ENCODE measurements at places on chromosomes 5 and 9.

GRCh38 chr9:125969868-125970267 lies 222.7 kb downstream of the PBX3 start:
- DNase-seq = no peak

- no peak for DNase-seq
Measured at GRCh38 chr9:132589148-132590036, 7.0 kb downstream of the BARHL1 start.

DNA sequence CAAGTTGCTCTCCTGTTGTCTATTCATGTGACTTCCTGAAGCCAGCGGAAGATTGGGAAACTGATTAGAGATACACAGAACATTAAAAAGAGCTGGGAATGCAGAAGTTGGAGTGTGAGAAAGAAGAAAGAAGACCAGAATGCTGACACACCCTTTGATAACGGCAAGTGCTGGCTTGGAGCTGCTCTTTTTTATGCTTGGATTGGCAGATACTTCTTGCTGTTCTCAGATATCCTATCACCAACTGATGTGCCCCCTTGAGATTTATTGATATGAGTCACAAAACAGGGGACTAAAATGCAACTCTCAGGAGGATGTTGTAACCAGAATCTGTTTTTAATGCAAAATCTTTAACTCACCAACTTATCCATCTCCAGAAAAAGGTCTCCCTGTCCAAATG lies 56.0 kb upstream of the ASTN2 start:
- no peak for DNase-seq

GRCh38 chr9:133727876-133728441 lies 10.2 kb downstream of the SARDH start:
- DNase-seq = no peak

- DNase-seq = no peak
Measured at GRCh38 chr9:133580419-133580738, 28.8 kb downstream of the FAM163B start.

DNA sequence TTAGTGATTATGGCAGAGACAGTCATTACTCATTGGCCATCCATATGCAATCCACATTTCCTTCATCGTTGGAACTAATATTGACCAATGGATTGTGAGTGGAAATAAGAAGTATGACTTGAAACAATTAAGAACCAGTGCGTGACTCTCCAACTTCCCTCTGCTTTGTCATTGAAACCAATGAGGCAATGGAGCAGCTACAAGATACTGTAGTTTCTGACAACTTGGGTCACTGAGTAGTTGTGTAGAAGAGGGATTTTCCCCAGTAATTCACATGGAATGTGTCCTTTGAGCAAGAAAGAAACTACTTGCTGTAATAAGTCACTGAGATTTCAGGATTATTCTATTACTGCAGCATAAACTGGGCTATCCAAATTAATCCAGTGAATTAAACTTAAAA lies 785.3 kb upstream of the RIOK2 start:
- DNase-seq = no peak

- no peak for DNase-seq
Measured at GRCh38 chr9:129613520-129614175, 7.3 kb downstream of the C9orf50 start.

GRCh38 chr5:150781706-150782614 lies 3.4 kb downstream of the SMIM3 start:
- no peak for DNase-seq

DNA sequence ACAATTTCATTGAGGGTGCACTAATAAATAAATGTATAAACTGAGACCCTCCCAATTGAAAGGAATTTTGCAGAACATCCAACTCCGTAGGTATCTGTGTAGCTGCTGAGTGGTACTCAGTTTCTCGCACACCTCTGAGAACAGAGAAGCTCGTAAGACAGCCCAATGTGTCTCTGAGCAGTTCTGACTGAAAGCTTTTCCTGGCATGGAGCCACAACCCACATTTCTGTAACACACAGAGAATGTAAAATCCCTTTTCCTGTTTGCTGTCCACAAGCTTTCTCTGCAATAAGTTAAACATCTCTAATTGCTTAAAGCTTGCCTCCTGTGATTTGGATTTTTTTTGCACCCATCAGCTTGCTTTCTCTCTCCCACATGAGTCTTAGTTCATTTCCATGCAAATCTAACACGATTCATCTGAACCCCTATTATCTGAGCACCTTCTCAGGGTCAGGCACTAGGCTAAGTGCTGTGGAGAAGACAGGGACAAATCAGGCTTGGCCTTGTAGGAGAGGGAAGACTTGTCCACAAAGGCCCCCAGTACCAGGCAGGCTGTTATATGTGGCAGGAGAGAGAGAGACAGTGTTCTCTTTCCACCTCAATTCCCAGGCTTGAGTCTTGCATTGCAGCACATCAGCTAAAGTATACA lies 44.2 kb upstream of the COL15A1 start:
- DNase-seq = no peak

DNA sequence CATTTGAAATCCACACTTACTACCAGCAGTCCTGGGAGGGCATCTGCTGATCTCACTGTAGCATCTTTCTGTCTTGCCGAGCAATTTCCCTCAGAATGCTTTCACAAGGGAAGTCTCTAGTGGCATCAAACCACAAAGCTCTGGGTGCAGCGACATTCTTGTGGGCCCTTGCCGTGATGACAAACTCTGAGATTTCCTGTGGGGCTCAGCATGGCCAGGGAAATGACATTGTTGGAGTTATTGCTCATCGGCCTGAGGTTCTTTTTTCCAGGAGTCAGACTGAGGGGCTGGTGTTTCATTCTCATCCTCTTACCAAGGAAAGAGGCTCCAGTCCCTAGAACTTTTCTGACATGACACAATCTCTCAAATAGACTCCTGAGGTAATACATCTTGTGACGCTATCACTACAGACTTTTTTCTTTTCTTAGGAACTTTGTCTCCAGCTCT lies 51.4 kb downstream of the PFDN1 start:
- DNase-seq = peak; percentile 66

All from CD4-positive, alpha-beta T cell treated with Interleukin-10 for 1 hour (primary cell).